ENCODE measurements at places on chromosomes 3 and 15.

DNA sequence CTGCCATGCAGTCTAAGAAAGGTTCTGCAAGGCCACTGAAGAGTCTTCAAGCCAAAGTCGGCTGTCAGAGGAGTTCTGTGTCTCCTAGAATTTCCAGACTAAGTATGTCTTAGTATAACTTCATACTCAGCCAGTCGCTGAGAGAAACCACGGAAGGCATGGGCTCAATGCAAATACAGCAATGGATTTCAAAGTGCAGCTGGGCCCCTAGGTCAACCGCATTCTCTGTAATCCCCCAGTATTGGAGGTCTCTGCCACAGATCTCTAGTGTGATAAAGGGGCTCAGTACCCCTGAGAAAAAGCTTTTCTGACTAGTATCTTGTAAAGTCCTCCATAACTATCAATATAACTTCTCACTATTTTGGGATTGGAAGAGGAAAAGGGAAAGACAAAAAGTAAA lies 208.3 kb downstream of the VPS13C start:
- no peak for DNase-seq

GRCh38 chr3:107250221-107250620 lies 127.0 kb upstream of the CCDC54 start:
- DNase-seq, result no peak

DNA sequence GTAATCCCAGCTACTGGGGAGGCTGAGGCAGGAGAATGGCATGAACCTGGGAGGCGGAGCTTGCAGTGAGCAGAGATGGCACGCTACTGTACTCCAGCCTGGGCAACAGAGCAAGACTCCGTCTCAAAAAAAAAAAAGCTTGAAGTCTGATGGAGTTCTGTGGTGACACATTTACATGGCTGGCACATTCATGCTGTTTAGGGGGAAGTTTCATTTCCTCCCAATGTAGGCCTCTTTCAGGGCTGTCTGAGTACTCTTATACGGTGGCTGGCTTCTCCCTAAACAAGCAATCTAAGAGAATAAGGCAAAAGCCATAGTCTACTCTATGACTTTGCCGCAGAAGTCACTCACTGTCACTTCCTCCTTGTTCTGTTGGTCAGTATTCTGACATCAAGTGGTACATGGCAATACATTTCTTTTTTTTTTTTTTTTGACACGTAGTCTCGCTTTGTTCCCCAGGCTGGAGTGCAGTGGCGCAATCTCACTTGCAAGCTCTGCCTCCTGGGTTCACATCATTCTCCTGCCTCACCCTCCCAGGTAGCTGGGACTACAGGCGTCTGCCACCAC lies 41.2 kb downstream of the OIP5 start:
- DNase-seq, result no peak

GRCh38 chr3:12875857-12876836 lies 34.8 kb upstream of the RPL32 start:
- DNase-seq, result no peak

- DNase-seq, result no peak
Measured at GRCh38 chr3:21331321-21331720, 419.7 kb downstream of the ZNF385D start.

GRCh38 chr15:92157666-92158298 lies 235.9 kb upstream of the ST8SIA2 start:
- DNase-seq, result no peak

DNA sequence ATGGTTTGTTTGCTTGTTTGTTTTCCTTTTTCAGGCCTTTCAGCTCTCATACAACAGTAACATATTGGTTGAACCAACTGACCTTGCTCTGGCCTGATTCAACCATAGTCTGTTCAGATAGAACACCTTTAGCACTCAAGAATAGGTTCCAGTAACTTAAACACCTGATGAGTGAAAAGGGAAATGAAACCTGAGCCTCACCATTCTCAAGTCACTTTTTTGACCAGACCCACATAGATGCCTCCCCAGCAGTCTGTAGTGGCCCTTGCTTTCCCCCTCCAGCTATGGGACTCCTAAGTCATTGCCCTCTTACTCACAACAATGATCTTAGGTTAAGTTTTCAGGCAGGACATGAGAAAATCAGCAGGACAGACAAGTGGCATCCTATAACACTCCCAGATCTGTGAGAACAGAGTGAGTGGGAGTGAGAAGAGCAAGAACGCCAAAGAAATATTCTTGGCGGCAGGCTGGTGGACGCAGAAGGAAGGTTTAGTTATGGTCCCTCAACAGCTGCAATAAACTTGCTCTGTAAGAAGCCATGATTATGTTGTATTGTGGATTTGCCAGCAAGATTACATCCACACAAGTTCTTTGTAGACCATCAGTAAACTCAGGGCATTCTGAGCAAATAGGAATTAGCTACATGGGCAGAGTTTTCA lies 367.5 kb downstream of the MECOM start:
- DNase-seq, result no peak

- DNase-seq, result no peak
Measured at GRCh38 chr15:60476713-60477112, 2.2 kb downstream of the ICE2 start.

DNA sequence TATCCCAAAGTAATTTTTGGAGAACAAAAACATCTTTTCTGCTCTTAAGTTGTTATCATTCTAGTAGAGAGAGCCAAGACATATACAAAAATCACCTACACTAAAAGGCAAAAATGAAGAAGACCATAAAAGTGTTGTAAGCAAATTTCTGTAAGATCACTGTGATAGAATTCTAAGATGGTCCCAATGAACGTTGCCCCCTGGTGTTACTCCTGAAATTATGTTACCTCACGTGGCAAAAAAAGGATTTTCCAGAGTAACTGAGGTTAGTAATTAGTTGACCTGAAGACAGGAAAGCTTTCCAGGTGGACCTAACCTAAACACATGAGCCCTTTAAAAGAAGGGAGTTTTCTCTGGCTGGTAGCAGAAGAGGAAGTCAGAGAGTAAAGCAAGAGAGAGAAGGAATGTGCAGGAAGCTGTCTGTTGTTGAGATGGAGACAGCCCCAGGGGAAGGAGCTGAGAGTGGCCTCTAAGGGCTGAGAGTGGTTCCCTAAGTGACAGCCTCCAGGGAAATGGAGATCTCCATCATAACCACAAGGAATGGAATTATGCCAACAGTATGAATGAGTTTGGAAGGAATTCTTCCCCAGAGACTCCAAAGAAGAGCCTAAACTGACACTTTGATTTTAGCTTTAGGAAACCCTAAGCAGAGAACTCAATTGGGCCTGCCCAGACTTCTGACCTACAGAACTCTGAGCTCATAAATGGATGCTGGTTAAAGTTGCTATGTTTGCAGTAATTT lies 205.9 kb downstream of the CD47 start:
- DNase-seq, result no peak

GRCh38 chr3:42732196-42732828 lies 29.7 kb upstream of the HHATL start:
- DNase-seq, result no peak

DNA sequence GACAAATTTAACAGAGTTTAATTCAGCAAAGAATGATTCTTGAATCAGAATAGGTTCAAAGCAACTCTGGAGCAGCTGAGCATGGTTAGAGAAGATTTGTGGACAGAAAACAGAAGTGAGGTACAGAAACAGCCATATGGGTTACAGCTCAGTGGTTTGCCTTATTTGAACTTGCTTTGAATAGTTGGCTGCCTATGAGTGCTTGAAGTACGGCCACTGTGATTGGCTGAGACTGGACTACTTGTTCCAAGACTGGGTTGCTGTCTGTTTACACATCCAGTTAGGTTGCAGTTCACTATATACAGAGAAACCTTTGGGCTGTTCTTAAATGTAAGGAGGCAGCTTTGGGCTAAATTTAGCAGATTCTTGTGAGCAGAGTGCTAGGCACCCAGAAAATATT lies 79.4 kb upstream of the CADPS start:
- DNase-seq, result no peak

DNA sequence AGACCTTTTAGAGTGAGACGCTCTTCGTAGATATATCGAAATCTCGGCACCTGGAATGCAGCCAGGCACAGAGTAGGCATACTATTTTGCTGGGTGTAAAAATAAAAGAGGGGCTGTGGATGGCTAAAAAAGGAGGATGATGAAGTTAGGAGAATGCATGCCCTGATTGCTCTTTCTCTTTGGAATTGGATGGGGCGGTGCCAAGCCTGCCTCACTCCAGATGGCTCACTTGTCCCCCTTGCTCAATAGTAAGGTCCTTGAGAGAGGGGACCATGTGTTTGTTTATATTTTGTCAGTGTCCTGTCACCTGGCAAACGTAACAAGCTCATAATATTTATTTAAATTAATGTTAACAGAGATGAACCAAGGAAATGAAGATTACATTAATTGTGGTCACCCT lies 33.0 kb downstream of the SNRK start:
- DNase-seq, result no peak

GRCh38 chr3:195913382-195913781 lies 5.0 kb upstream of the TNK2 start:
- no peak for DNase-seq

- DNase-seq, result no peak
Measured at GRCh38 chr3:16932877-16933276, 48.1 kb downstream of the PLCL2 start.

DNA sequence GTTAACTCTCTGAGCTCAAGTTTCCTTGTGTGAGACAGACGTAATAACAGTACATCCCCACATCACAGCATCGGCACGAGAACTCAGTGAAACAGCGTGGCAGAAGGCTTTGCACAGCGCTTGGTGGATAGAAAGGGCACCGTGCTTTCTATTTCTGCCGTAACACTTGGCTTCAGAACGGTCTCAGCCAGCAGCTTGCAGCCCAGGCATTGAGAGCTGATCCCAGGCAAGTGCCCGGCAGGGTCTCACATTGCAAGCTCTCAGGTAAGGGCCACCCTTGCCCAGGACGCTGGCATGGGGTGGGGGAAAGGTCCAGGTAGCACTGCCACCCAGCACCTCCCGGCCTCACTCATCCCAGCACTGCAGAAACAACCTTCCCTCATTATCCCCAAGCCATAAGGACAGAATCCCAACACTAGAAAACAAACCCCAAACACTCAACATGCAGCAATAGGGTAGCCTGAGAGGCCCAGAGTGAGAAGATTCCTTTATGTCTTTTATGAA lies 70.5 kb upstream of the ITGA11 start:
- no peak for DNase-seq

DNA sequence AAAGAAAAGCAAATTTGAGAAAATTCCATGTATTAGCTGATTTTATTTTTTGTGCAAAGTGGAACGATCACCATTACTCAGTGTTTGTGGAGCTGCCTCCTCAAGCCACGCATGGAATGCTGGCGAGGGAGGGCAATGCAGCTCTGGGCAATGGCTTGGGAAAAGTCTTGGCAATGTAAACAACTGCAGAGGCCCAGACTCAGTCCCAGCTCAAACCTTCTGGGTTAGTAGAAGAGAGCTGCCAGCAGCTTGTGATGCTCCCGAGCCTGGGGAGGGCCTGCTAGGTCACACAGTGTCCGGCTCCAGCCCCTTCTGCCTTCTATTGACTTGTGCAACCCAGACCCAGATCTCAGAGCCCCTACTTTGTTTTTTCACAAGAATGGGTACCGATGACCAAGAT lies 4.3 kb downstream of the EPHB1 start:
- no peak for DNase-seq

- no peak for DNase-seq
Measured at GRCh38 chr3:67937498-67938118, 283.2 kb upstream of the SUCLG2 start.

GRCh38 chr3:66655044-66655443 lies 154.2 kb upstream of the LRIG1 start:
- no peak for DNase-seq

DNA sequence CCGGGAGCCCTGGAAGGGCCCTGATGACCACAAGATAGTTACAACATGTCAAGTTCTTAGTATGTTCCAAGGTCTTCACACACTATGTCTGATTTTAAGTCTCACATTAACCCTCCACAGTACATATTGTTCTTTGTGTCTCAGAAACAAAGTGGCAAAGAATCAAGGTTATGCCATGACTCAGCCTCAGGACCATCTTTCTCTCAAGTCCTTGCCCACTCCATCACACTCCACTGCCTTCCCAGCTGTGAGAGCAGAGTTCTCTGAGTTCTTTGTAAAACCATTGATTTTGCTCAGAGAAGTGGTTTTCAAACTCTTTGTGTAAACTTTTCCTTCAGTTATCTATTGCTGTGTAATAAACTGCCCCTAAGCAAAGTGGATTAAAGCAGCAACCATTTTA lies 67.9 kb upstream of the C3orf80 start:
- no peak for DNase-seq

DNA sequence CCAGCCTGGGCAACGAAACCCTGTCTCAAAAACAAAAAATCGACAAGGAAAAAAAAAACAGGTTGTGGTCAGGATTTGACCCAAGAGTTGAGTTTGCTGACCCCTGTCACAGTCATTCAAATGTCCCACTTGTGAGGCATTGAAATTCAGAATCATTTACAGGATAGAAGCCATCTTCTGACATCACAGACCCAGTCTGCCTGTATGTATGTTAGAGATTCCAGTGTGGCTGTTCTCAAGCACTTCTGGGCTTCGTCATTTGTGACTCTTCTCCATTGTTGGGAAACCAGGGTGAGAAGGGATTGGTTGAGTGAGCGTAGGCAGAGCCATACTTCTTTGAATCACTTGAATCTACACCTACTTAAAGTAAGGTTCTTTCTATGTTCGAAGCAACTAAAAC lies 57.1 kb downstream of the LMLN start:
- no peak for DNase-seq

- DNase-seq, result no peak
Measured at GRCh38 chr3:95387242-95388021, 1324.6 kb downstream of the NSUN3 start.

DNA sequence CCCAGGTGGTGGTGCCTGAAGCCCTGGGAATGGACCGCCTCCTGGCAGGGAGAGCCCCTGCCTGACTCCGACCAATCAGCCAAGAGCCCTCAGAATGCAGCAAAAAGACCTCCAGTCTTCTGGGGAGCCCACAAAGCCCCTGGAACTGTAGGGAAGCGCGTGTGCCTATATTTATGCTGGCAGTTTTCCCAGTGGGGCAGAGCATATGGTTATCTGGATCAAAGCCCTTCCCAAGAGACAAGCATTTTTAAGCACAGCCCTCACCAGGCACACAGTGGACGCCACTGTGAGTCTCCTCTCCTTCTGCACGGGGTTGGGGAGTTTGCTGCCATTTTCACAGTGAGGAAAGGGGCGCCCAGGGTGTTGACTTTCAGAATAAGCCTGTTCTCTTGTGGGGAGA lies 80.9 kb upstream of the RPL32 start:
- DNase-seq, result no peak

DNA sequence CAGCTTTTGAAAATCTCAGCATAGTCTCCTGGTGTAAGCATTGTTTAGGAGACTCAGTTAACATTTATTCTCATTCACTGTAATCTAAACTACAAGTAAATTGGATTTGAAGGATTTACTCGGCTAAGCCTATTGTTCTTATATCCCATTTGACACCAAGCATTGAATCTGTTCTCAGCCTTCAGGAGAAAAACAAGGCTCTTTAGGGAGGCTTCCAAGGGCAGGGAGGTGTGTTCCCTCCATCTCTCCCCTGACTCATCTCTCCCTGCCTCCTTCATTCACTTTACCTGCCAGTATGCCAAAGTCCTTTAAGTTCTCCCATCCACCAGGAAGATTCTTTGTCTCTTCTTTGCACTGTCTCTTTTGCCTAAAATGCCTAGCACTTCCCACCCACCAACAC lies 347.8 kb downstream of the MFSD1 start:
- no peak for DNase-seq

GRCh38 chr3:119309591-119309990 lies 15.4 kb downstream of the ARHGAP31 start:
- no peak for DNase-seq

- DNase-seq, result no peak
Measured at GRCh38 chr3:42257007-42257406, 9.0 kb downstream of the CCK start.

All from stimulated activated CD4-positive, alpha-beta T cell treated with anti-CD3 and anti-CD28 coated beads, Interleukin-1b, Interleukin-23, amount 100 ng/mL, for 1 hour (primary cell).